ENCODE measurements at places on chromosomes 7 and 10. TPM values are rescaled to one million over a fixed set of nuclear protein-coding genes. Genes with fewer than 3 reads are reported as not detected.

Gene NODAL
- total RNA-seq: not detected

- H3K4me3 ChIP-seq: no peak overlapping the region
- H3K27ac ChIP-seq: no peak overlapping the region
- H3K4me1 ChIP-seq: no peaks in the 10 kb centered on the region
- H3K27me3 ChIP-seq: no peaks in the 10 kb centered on the region
These were observed 31.1 kb downstream of the PITRM1 start for GRCh38 chr10:3141351-3142005.

DNA sequence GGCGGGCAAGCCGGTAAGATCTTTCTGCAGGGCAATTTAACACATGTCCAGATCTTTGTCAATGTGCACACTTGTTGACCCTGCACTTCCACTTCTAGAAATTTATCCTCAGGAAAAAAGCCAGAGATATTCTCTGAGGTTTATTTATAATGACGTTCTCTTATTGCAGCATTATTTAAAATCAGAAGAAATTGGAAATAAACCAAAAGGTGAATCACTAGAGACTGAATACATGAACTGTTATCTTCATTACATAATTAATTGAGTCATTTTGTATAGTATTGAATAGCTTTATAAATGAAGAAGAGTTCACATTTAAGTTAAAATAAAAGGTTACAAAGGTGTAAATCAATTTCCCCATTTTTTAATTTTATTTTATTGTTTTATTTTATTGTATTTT is 16.3 kb upstream of the SAR1A start:
- H3K4me3 ChIP-seq: no peak overlapping the region
- H3K27me3 ChIP-seq: no peaks in the 10 kb centered on the region
- H3K36me3 ChIP-seq: no peaks in the 10 kb centered on the region
- H3K27ac ChIP-seq: no peak overlapping the region

DNA sequence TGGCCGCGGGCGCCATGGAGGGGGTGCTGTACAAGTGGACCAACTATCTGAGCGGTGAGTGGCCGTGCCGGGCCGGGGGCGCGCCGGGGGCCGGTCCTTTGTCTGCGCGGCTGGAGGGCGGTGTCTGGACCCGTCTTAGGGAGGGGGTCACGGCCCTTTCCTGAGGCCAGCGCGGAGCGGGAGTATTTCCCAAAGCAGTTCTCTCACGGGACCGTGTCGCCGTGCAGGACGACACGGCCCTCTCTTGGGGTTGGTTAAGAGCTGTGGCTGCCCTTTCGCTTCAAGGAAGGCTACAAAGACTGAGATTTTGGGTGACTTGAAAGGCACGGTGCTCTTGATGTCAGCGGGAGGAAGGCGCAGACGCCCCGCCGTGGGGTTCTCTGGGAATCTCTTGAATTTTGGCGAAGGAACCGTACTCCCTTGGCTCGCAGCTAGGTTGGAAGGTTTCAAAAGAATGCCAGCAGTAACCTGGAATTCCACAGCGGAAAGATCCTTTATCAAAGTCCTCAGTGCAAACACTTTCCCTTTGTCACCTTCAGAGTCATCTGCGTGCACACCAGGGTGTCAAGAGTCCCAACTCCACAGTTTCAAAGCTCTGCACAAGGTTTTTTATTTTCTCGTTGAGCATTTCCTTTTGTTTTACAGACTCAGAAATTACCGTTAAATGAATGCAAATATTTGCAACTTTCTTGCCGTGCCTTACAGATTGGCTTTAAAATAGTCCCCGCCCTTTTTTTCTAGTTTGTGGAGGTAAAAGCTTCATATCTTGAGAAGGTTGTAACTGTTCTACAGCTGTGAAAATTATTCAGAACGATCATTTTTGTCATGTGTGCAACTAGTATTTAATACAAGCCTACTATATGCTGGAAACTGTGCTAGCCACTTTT is 780 bp downstream of the PLEKHA8 start:
- DNase-seq: no peak
- peaks cover 42% of the 10 kb centered on the region for H3K4me1 ChIP-seq
- no peaks in the 10 kb centered on the region for H3K27me3 ChIP-seq

GRCh38 chr7:131745390-131746248 is 189.2 kb upstream of the PODXL start:
- H3K4me3 ChIP-seq: no peak overlapping the region
- no peak for DNase-seq
- H3K4me1 ChIP-seq: no peaks in the 10 kb centered on the region
- H3K36me3 ChIP-seq: no peaks in the 10 kb centered on the region
- H3K27me3 ChIP-seq: no peaks in the 10 kb centered on the region
- H3K27ac ChIP-seq: no peak overlapping the region
